AG09319 (cell line): ENCODE measurements at places on chromosomes 2 and 18.
A peak's percentile ranks its signal among the peaks of the same experiment; 100 is the strongest.

GRCh38 chr2:65025453-65026123 is 30.6 kb upstream of the CEP68 start:
- no peak for DNase-seq

DNA sequence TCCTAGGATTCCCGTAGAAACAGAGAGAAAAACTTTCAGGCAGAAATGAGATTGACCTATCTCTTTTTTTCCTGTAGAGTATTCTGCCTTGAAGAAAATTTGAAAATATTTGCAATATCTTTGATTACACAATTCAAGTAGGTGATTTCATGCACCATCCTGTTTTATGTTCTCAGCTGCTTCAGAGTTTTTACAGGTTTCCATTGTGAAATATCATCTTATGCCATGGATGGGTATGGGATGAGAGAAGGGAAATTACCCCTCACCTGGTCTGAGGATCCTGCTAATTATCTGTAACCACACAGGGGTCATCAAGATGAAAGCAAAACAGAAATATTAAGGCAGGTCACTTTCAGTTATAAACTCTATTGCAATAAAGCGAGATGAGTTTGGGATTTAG is 264.8 kb downstream of the TXNL1 start:
- no peak for DNase-seq

DNA sequence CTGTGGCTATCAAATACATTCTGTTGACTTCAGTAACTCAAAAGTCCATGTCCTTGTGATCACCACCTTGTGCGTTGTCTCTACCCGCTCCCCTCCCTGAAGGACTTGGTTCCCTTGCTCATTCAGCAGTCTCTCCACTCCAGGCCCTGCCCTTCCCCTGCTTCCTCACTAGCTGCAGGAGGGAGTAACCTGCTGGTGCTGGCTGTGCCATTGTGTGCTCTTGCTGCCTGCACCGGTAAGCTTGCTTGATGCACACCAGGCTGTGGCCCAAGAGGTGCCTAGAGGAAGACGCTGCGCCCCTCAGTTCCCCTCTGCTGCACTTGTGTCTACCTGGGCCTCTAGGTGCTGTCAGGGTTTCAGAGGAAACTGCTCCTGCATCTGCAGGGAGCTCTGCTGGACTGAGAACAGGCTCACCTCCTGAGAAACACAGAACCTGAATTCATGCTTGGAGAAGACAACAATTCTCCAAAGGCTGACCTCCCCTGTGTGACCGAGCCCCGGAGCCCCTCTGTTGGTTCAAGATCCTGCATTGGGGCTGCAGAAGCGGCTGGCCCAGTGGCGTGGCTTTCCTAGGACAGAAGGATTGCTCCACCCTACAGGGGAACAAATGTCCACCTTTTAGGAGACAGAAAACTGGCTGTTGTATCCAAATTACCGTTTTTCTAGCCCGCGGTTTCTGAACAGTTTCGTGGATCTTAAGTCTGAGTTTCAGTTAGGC is 33.6 kb downstream of the PTPRM start:
- no peak for DNase-seq

GRCh38 chr2:111633643-111634042 is 250.3 kb downstream of the ANAPC1 start:
- DNase-seq = no peak

GRCh38 chr2:113229795-113230194 is 48.9 kb downstream of the PAX8 start:
- DNase-seq = no peak

- no peak for DNase-seq
Measured at GRCh38 chr2:70965506-70965905, 12.9 kb upstream of the ANKRD53 start.

- DNase-seq = no peak
Measured at GRCh38 chr18:21341141-21341540, 99.1 kb downstream of the GREB1L start.

DNA sequence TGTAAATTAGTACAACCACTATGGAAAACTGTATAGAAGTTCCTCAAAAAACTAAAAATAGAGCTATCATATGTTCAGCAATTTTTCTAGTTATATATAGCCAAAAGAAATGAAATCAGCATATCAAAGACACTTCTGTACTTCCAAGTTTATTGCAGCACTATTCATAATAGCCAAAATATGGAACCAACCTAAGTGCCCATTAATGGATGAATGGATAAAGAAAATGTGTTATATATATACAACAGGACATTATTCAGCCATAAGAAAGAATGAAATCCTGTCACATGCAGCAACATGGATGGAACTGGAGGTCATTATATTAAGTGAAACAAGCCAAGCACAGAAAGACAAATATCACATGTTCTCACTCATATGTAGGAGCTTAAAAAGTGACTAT is 112.6 kb downstream of the MDH1 start:
- DNase-seq = no peak

DNA sequence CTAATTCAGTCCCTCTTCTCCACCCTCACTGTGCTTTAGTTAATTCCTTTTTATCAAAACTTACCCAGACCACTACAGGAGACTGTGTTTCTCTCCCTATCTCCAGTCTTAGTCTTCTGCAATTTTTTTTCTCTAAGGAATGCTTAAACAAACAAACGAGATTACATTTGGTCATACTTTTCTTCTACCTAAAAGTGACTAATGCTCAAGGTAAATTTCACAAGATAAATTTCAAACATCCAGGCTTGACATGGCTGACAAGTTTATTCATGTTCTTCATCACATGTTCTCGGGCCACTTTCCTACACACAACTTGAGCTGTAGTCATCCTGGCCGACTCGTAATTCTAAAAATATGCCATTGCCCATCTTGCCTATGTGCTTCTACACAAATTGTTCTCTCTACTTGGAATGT is 23.2 kb upstream of the ACSL3 start:
- no peak for DNase-seq

DNA sequence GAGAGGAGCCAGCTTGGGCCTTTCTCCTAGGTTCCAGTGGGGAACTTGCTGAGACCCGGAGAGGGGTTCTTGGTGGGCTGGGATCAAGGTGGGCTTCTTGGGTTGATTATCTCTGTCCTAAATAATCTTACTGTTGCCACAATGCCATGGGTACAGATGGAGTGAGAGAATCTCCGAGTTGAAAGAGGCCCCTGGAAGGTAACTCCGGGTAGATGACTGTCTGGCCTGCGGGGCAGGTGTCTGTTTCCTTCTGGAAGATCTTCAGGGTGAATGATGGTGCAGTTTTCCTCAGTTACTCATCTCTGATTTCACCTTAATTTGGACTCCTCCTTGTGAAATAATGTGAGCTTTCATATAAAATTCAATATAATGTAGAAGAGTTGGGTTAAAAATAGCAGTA is 159.4 kb downstream of the ACTR3 start:
- no peak for DNase-seq

DNA sequence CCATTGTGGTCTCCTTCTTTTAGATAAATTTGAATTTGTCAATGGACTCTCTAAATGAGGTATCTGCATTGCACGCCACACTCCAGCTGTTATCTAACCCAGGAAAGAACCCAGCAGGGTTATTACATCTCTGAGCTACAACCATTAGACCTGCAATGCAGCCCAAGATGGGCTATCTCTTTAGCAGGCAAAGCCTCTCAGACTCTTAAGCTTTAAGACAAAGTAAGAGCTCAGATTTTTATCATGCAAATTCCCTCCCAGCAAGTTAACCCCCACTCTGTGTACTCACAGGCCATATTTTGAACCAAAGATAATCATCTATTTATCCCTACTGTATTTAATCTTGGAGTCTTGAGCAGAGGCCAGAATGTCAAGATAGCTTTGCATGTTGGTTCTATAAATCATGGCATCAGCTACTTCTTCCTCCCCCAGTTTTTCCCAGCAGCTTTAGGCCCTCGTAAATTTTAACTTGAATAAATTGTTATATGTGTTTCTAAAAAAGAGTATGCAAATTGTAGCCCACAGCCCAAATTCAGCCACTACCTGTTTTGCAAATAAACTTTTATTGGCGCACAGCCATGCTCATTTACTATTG is 273.7 kb upstream of the PKDCC start:
- no peak for DNase-seq

DNA sequence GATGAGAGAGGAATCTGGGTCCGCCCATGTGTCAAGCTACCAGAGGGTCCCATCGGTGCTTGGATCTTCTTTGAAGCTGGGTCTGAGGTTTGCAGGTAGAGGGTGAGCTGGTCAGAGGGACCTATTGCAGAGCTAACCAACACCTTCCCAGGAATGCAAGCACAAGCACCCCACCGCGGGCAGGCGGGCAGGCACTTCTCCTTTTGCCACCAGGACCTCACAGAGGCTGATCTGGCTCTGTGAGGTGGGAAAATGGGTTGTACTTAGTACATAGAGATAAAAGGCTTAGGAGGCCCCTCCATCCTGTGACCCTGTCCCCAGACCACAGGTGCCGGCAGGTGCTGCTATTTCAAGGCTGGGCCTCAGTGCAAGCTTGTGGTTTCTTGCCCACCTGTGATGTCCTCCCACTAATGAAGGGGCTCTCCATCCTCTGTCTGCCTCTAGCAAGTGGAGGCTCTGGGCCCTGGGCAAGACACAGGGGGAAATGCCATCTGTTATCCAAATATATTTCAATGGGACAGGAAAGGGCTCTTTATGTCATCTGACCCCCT is 31.4 kb upstream of the IL37 start:
- DNase-seq = no peak

GRCh38 chr2:20815216-20815615 is 7.7 kb downstream of the LDAH start:
- no peak for DNase-seq

GRCh38 chr2:85169581-85169980 is 36.4 kb downstream of the TCF7L1 start:
- DNase-seq = no peak

GRCh38 chr2:200484934-200485333 is 24.9 kb downstream of the KCTD18 start:
- DNase-seq = no peak

DNA sequence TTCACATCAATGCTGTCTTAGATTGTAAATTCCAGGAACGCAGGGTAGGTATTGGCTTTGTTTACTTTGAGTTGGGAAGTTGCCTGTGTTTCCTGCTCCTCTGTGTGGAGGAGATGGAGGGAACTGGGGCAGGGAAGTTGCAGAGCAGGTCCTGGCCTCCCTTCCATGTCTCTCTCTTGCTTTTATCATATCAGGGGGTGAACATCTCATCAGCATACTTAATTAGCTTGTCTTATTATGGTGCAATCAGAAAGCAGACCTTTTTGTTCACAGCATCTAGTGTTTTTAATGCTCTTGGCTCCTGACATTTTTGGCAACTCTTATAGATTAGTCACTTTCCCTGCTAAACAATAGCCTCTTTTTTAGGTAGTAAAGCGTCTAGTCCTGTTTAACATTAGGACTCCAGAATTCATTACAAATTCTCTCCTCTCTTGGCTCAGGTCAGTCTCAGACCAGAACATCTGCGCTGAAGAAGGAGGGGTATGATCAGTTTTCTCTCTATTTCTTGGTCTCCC is 11.5 kb upstream of the DIPK1C start:
- DNase-seq = no peak

DNA sequence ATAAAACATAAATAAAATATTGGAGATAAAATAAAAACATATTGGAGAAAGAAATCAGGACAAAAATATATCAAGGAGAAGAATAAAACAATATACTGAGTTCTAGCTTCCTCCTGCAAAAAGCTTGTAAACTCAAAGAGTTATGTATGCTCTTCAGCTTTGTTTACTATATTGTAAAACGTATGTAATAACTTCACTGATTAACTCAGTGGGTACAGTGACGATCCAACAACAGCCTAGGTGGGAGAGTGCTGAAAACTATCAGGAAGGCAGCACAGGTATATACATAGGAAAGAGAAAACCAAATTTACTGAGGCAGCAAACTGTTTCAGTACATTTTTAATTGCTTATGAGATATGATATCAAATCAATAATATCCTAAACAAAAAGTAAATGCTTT is 8.3 kb downstream of the DSC2 start:
- no peak for DNase-seq

DNA sequence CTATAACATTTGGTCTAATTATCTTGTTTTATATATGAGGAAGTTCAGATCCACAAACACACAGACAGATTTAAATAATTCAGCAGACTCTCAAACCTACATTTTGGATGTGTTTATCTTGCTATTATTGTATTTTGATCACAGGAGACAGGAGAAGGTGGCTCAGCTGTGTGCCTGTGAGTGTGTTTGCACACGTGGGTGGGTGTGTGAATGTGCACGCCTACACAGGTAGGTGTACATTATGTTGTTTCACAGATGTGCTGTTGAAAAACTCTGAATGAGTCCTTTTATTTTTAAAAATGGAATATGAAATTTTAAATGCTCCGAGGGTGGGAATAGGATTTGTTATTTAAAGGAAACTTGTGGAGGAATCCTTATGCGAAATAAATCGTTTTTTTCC is 183.4 kb downstream of the PRKCE start:
- DNase-seq = no peak

- no peak for DNase-seq
Measured at GRCh38 chr2:53342248-53342647, 425.4 kb upstream of the CHAC2 start.

GRCh38 chr2:134174711-134175110 is 79.2 kb upstream of the MGAT5 start:
- no peak for DNase-seq

DNA sequence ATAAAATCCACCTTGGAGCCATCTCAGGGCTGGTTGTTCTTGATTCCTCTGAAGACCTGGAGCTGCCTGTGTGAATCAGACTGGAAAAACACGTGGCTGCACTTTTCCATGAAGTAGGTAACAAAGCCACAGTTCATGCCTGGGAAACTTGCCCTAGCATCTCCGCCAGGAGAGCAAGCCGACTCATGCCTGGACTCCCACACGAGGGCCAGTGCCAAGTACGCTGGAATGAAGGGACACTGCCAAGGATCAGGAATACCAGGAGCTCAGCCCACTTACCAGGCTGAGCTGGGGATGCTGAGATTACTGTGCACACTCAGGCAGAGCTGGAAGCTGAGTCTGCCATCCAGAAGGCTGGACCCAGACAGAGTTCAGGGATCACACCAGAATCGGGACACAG is 10.9 kb upstream of the FHL2 start:
- peak; percentile 87 for DNase-seq

DNA sequence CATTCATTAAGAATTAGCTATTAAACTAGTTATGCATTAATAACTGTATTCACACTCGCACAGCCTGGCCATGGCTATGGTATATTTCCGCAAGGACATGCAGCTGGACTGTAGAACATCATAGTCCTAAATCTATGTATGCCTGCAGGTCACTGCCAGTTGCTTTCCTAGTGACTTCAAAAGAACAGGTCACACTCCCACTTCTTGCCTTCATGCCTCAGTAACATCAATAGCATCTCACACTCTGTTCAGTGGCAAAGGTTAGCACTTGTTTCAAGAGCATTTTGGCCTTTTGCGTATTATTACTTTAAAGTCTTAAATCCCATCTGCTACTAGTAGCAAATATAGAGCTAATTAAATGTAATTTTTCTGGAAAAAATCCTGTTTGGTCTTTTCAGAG is 131.4 kb upstream of the DCC start:
- DNase-seq = no peak

DNA sequence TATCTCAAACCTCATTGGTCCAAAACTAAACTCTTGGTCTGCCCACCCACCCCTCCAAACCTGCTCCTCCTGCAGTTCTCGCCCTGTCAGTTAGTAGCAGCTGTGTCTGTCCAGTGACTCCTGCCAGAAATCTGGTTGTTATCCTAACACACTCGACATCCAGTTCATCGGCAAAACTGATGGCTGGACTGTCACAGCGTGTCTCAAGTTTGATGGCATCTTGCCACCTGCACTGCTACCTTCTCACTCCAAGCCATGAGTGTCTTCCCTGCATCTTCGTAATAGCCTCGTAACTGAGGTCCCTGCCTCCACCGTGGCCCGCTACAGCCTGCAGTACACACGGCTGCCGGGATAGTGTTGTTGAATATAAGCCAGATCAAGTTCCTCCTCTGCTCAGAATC is 470.1 kb upstream of the RAB12 start:
- DNase-seq = no peak
